Activated T-helper 2 cell treated with anti-CD3 and anti-CD28 coated beads, Interferon-gamma antibody, Interleukin-2, Interleukin-4, amounts not matched to agents 10 μg/mL and 5 μg/mL and 100 μg/mL, durations not matched to agents 14 hours and 24 hours and 36 hours (primary cell): ENCODE measurements at places on chromosomes 1 and 21. TPM values are rescaled to one million over a fixed set of nuclear protein-coding genes. Genes with fewer than 3 reads are reported as not detected.

ADCY10 gene
- total RNA-seq, result 0.07 and 0.09 TPM in 2 replicates

GRCh38 chr1:43066578-43066977 is 105.5 kb downstream of the EBNA1BP2 start:
- no peak overlapping the region for H3K4me3 ChIP-seq
- peaks cover 5% of the 10 kb centered on the region for H3K4me1 ChIP-seq
- DNase-seq, result no peak
- H3K27me3 ChIP-seq, result peaks cover 4% of the 10 kb centered on the region
- no peaks in the 10 kb centered on the region for H3K36me3 ChIP-seq

DNA sequence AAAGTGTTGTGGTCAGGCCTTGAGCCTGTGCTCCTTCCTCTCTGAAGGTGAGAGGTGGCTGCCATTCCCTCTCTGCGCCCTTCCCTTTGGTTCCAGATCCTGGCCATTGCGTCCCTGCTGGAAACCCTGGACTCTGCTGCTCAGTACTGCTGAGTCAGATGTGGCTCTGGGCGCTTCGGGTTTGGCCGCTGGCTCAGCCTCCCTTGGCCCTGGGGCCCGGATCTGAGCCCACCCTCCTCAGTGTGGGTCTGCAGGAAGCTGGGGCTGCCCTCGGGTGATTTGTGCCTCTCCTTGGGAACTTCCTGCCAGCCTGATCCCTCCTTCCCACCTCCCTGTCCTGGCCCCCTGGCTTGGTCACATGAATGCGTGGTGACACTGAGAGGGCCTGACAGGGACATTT is 32.2 kb downstream of the QSOX1 start:
- DNase-seq, result no peak
- peaks cover 5% of the 10 kb centered on the region for H3K4me1 ChIP-seq
- peaks cover 9% of the 10 kb centered on the region for H3K36me3 ChIP-seq
- H3K4me3 ChIP-seq, result no peak overlapping the region
- no peaks in the 10 kb centered on the region for H3K27me3 ChIP-seq

DNA sequence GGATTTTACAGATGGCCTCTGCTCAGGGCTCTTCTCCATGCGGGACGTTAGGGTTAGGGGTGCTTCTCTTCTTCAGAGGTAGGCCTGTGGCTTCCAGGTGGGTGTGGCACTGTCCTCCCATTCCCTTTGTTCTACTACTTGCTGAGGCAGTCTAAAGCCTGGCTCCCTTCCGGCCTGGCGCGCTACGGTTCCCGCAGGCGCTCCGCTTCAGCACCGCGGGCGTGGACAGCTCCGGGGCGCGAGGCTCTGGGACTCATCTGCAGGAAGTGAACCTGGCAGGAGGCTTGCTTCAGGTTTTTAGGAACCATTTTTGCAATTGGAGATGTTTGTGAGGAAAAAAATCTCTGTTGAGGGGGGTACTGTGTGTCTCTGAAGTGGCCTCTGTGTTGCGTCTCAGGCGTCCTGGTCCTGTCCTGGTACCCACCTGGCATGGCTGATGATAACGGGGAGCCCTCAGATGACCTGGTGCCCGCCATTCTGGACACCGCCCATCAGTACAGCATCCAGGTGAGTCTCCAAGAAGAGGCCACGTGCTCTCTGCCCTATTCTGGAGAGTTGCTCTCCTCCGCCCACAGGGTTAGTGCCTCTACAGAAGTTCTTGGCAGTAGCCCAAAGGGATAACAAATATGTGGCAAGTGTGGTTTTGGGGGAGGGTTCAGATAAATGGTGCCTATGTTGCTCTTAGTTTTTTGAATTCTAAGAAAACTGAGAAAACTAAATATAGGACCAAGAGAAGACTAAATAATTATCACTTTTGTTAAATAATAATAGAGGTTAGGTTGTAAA is 1.9 kb downstream of the MANEAL start:
- peaks cover 16% of the 10 kb centered on the region for H3K36me3 ChIP-seq
- DNase-seq, result peak; percentile 46
- no peak overlapping the region for H3K27ac ChIP-seq
- H3K4me3 ChIP-seq, result peak overlapping the region; percentile 66
- peaks cover 10% of the 10 kb centered on the region for H3K4me1 ChIP-seq
- peaks cover 32% of the 10 kb centered on the region for H3K27me3 ChIP-seq

ITGB2 gene
- total RNA-seq, result 210 and 212 TPM in 2 replicates

FMO5 gene
- 0.09 TPM in 2 replicates for total RNA-seq

- H3K36me3 ChIP-seq, result no peaks in the 10 kb centered on the region
- H3K4me3 ChIP-seq, result no peak overlapping the region
- H3K27ac ChIP-seq, result no peak overlapping the region
- no peaks in the 10 kb centered on the region for H3K4me1 ChIP-seq
These were observed 88.3 kb downstream of the COL24A1 start for GRCh38 chr1:86068271-86068721.

DNA sequence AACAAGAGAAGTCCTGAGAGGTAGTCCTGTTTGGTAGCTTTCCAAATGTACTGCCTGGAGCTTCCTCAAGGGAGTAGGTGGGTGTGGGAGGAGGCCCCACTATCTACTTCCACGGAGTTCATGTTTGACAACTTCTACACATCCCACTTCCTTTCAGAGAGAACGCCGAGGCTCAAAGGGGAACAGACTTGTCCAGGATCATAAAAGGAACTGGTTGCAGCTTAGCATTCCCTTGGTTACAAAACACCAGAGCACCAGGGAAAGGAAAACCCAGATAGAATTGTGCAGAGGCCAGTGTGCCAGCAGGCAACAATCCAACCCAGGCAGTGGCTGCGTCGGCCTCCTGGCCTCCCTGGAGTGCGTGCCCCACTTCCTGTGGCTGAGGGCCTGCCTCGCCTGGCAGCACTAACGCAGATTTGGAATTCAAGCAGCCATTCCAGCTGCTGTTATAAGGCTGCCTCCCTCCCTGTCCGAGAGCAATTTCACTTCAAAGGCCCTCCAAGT is 4.2 kb upstream of the RAP1GAP start:
- peaks cover 7% of the 10 kb centered on the region for H3K36me3 ChIP-seq
- H3K4me1 ChIP-seq, result peaks cover 8% of the 10 kb centered on the region
- no peak overlapping the region for H3K4me3 ChIP-seq
- no peak overlapping the region for H3K27ac ChIP-seq
- peaks cover 8% of the 10 kb centered on the region for H3K27me3 ChIP-seq
- DNase-seq, result no peak

- no peak overlapping the region for H3K4me3 ChIP-seq
- H3K27me3 ChIP-seq, result no peaks in the 10 kb centered on the region
- H3K36me3 ChIP-seq, result no peaks in the 10 kb centered on the region
- H3K4me1 ChIP-seq, result no peaks in the 10 kb centered on the region
- no peak for DNase-seq
These were observed 1390.1 kb downstream of the MRPL39 start for GRCh38 chr21:24217151-24217550.

GRCh38 chr1:164702216-164702615 is 143.2 kb downstream of the PBX1 start:
- H3K27ac ChIP-seq, result no peak overlapping the region
- no peaks in the 10 kb centered on the region for H3K27me3 ChIP-seq
- no peaks in the 10 kb centered on the region for H3K36me3 ChIP-seq
- no peak for DNase-seq
- H3K4me3 ChIP-seq, result no peak overlapping the region

DNA sequence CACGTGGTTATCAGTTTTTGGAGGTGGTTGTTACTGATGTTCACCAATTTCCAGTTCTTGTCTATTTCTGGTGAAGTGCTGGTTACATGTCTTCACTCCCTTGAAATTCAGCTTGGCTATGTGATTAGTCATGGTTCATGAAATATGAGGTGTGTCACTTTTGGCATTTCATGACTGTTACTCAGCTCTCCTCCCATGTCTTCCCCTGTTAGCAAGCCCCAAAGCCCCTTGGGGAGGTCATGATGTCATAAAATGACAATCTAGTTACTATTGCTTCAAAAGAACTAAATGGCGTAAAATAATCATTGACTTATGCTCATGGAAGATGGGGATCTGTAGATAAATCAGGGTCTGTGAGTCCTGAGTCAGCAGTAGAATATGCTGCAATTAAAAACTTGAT is 425.1 kb downstream of the SETD4 start:
- no peaks in the 10 kb centered on the region for H3K4me1 ChIP-seq
- peaks cover 17% of the 10 kb centered on the region for H3K27me3 ChIP-seq
- H3K27ac ChIP-seq, result no peak overlapping the region
- no peak overlapping the region for H3K4me3 ChIP-seq

CELA2A gene
- not detected in 2 replicates for total RNA-seq

DNA sequence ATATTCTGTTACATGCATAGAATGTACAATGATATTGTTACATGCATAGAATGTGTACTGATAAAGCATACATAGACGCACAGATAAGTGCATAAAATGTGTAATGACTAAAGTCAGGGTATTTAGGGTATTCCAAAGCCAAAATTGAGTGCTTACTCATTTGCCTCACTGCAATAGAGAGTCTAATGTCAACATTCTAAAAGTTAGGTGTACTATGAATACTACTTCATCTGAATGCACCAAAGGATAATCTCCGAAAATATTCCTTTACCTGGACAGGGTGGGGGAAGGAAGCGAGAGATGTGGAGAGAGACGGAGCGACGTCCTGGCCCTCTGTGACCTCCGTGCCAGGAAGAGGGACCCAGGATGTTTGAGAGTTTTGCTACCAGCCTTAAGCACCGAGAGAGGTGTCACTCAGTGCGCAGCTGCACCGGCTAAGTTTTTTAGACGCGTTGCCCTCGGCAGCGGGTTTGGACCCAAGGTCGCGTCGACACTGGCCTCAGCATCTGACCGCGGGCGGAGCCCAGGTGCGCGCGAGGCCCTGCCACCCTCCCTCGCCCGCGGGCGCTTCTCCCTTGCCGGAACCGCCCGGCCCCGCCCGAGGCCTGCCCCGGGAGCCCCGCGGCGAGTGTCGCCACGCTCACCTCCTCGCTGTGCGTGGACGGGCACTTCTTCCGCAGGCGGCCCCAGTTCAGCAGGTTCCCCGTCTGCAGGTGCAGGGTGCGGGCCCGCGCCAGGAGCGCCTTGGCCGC is 660 bp downstream of the GCLM start:
- peaks cover 14% of the 10 kb centered on the region for H3K27me3 ChIP-seq
- peaks cover 26% of the 10 kb centered on the region for H3K36me3 ChIP-seq
- peaks cover 38% of the 10 kb centered on the region for H3K4me1 ChIP-seq
- H3K27ac ChIP-seq, result peak overlapping the region; percentile 86
- DNase-seq, result peak; percentile 52
- H3K4me3 ChIP-seq, result peak overlapping the region; percentile 97

RASAL2 gene
- 0.37 and 0.43 TPM in 2 replicates for total RNA-seq

DNA sequence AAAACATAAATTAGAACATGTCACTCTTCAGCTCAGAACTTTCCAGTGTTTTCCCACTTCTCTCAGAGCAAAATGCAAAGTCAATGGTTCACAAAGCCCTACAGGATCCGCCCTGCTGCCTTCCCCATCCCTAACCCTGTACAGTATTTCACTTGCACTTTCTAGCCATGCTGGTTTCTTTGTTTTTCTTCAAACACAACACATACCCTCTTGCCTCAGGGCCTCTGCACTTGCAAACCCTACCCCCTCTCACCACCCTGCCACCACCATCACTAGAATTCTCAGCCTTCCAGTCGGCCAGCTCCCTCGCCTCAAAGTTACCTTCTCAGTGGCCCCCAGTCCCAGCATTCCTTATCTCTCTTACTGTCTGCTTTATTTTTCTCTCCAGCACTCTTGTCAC is 17.6 kb downstream of the TEX35 start:
- no peak for DNase-seq
- no peaks in the 10 kb centered on the region for H3K4me1 ChIP-seq
- H3K36me3 ChIP-seq, result no peaks in the 10 kb centered on the region
- H3K4me3 ChIP-seq, result no peak overlapping the region
- peaks cover 2% of the 10 kb centered on the region for H3K27me3 ChIP-seq
- H3K27ac ChIP-seq, result no peak overlapping the region

DNA sequence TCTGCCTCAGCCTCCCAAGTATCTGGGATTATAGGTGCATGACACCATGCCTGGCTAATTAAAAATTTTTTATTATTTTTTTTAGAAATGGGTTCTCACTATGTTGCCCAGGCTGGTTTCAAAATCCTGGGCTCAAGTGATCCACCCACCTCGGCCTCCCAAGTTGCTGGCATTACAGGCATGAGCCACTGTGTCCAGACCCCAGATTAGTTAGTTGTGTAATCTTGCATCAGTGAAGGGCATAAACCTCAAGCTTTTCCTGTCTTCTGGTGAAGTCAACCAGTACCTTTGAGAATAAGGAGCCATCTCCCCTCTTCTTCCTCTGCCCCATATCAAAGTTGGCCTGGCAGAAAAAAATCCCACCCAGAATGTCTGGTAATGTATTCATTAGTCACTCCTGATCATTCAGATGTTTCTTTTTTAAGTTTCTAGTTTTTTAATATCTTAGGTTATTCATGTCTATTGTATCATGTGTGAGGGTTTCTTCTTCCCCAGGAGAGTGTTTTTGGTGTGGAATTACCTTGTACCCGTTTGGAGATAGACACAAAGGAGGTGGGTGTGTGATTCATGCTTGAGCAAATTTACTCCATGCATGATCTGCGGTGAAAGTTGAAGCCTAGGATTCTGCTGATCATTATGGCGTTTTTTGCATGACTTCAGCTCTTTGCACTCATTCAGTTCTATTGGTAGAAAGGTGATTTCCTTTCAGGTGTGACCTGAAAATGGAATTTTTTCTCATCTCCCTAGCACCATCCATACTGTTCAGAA is 144.0 kb downstream of the FMN2 start:
- no peak overlapping the region for H3K4me3 ChIP-seq
- H3K36me3 ChIP-seq, result no peaks in the 10 kb centered on the region
- H3K27ac ChIP-seq, result no peak overlapping the region

DNA sequence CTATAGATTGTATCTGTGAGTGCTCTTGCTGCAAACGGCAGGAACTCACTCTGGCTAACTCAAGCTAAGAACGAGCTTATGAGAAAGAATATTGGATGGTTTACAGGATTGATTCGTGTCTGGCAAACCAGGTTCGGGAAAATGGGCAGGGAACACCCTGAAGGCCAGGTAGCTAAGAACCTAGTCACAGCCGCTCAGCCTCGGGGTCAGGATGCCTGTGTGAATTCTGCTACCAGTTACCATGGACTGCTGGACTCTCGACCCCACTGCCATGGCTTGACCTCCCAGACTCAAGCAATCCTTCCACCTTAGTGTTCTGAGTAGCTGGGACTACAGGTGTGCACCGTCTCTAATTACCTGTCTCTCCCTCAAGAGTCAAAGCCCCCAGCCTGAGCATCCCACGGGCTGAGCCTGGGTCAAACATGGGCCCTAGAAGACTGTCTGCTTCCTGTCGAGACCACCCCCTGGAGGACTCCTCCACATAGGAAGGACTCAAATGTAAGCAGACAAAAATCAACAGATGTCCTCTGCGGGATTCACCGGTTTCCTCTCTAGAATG is 45.8 kb downstream of the NENF start:
- H3K36me3 ChIP-seq, result no peaks in the 10 kb centered on the region
- H3K4me1 ChIP-seq, result peaks cover 10% of the 10 kb centered on the region
- no peak for DNase-seq

DNA sequence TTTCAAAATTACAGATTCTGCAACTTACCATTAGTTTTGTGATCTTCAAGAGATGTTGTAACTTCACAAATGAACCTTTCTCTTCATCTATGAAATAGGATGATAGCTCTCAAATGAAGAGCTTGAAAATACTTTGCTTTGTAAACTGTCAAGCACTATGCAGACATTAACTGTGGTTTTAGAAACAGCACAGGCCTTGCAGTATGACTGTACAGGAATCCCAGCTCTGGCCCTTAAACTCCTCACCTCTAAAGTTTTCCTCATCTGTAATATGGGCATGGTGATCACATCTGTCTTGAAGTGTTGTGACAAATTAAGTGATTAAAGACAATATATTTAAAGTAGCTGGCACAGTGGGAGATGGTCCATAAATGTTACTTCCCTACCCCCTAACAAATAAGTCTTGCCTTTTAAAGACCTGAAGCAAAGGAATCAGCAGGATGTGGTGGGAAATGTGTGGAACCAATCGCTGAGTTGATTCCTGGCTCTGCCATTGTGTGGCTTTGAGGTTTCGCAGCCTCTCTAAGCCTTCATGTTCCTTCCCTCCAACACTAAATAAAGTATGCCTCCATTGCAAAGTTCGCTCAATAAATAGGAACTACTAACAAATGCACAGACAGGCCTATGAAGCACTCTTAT is 5.5 kb upstream of the PTP4A2 start:
- H3K4me3 ChIP-seq, result peak overlapping the region; percentile 78
- peaks cover 47% of the 10 kb centered on the region for H3K4me1 ChIP-seq
- peak overlapping the region; percentile 94 for H3K27ac ChIP-seq
- peak; percentile 51 for DNase-seq

SGIP1 gene
- not detected in 2 replicates for total RNA-seq
